Psoas muscle (tissue), 8 donors: ENCODE measurements at places on chromosomes 4 and X. TPM values are rescaled to one million over a fixed set of nuclear protein-coding genes. Genes with fewer than 3 reads are reported as not detected.

RNF128 gene
- polyA plus RNA-seq, result 2.9 TPM

SYNPO2 gene
- 475 TPM for polyA plus RNA-seq

ARHGAP24 gene
- 3.0 TPM for polyA plus RNA-seq

ADAMTS3 gene
- polyA plus RNA-seq, result 0.08 TPM

AFF2 gene
- polyA plus RNA-seq, result 0.01 TPM

CLGN gene
- 0.89 TPM for polyA plus RNA-seq

SPOCK3 gene
- 0.11 TPM for polyA plus RNA-seq

KCTD8 gene
- polyA plus RNA-seq, result not detected

GCNA gene
- 2.9 TPM for polyA plus RNA-seq

KLF8 gene
- polyA plus RNA-seq, result 1.8 TPM

GPRIN3 gene
- 0.49 TPM for polyA plus RNA-seq

REELD1 gene
- not detected for polyA plus RNA-seq

UGT2B17 gene
- not detected for polyA plus RNA-seq

TCEAL6 gene
- polyA plus RNA-seq, result not detected

MAGEB2 gene
- polyA plus RNA-seq, result not detected

JCHAIN gene
- 0.13 TPM for polyA plus RNA-seq

XAGE1A gene
- not detected for polyA plus RNA-seq

AREG gene
- polyA plus RNA-seq, result 1.2 TPM

ZNF185 gene
- polyA plus RNA-seq, result 0.79 TPM

P2RY8 gene
- 0.79 TPM for polyA plus RNA-seq

NHSL2 gene
- 0.30 TPM for polyA plus RNA-seq

ZFP92 gene
- 0.10 TPM for polyA plus RNA-seq

SPACA5 gene
- not detected for polyA plus RNA-seq

ERVMER34-1 gene
- polyA plus RNA-seq, result not detected

CD38 gene
- polyA plus RNA-seq, result 4.6 TPM

S100P gene
- 0.35 TPM for polyA plus RNA-seq

SPANXC gene
- not detected for polyA plus RNA-seq

MEPE gene
- not detected for polyA plus RNA-seq

C4orf54 gene
- polyA plus RNA-seq, result 35.7 TPM

ACSL1 gene
- polyA plus RNA-seq, result 435 TPM

SERPINA7 gene
- polyA plus RNA-seq, result not detected

APOOL gene
- 28.6 TPM for polyA plus RNA-seq

AR gene
- polyA plus RNA-seq, result 3.6 TPM

SSX4 gene
- not detected for polyA plus RNA-seq

LIN54 gene
- polyA plus RNA-seq, result 4.9 TPM

CCDC160 gene
- polyA plus RNA-seq, result 5.2 TPM

GPC3 gene
- polyA plus RNA-seq, result 0.80 TPM

MAOB gene
- polyA plus RNA-seq, result 43.8 TPM
